ENCODE measurements at places on chromosomes 7 and 10.

- no peak for DNase-seq
Measured at GRCh38 chr10:60681103-60681502, 97.2 kb upstream of the CDK1 start.

- no peak for DNase-seq
Measured at GRCh38 chr10:51747216-51747615, 47.8 kb upstream of the CSTF2T start.

DNA sequence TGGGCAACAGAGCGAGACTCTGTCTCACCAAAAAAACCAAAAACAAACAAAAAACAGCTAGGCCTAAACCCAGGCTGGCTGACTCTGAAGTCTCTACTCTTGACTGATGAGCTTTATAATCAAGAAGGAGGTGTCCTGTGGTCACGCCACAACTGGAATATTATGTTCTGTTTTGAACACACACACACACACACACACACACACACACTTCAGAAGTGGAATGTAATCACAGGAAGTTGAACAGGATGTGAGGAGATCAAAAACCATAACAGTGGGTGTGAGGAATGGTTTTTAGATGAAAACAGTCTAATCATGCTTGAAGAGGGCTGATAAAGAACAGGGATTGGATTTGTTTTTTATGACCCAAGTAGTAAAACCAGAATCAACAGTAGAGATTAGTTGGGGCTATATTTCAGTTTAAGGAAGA lies 51.1 kb upstream of the IL6 start:
- no peak for DNase-seq

GRCh38 chr7:12436126-12436525 lies 32.5 kb upstream of the VWDE start:
- no peak for DNase-seq

- no peak for DNase-seq
Measured at GRCh38 chr7:130921391-130922180, 187.6 kb upstream of the KLF14 start.

DNA sequence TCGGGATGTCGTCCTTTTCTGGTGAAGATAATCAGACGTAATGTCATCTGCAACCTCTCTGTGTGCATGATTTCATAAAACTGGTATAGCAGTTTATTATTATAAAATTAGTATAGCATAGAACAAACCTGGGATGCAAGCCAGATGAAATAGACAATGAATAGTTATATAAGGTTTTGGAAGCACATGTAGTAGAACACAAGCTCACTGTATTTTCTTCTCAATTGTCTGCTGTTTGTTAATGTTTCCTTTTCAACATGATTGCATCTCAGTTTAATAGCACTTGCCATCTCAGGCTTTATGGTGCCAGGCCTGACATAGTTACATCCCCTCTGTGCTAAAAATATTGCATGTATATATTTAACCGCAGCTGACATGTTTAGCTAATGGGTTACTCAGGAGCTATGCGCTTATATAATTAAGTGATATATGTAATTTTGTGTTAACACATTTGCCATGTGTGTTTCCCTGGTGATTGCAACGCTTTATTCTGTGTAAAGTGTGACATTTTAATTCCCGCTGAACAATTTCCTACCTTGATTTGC lies 132.7 kb downstream of the ARID5B start:
- no peak for DNase-seq

- no peak for DNase-seq
Measured at GRCh38 chr10:114070710-114071109, 27.0 kb downstream of the ADRB1 start.

GRCh38 chr7:157907091-157907490 lies 570.3 kb downstream of the DNAJB6 start:
- no peak for DNase-seq

DNA sequence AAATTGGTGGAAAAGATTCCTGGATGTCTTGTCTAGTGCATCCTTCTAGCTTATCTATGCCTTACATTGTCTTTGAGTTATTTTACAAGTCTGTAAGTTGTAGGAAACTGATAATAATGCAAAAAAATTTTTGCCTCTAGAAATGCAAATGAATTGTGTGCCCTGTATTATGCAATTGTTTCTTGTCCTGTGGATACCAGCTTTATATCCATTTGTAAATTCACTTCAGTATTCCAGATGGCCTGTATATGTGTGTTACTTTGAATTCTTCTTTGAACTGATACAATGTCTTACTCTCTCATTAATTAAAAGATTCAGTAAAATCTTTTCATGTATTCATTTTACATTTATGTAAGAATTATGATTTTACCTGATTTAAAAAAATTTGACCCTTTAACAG lies 234.3 kb downstream of the LRMDA start:
- no peak for DNase-seq

DNA sequence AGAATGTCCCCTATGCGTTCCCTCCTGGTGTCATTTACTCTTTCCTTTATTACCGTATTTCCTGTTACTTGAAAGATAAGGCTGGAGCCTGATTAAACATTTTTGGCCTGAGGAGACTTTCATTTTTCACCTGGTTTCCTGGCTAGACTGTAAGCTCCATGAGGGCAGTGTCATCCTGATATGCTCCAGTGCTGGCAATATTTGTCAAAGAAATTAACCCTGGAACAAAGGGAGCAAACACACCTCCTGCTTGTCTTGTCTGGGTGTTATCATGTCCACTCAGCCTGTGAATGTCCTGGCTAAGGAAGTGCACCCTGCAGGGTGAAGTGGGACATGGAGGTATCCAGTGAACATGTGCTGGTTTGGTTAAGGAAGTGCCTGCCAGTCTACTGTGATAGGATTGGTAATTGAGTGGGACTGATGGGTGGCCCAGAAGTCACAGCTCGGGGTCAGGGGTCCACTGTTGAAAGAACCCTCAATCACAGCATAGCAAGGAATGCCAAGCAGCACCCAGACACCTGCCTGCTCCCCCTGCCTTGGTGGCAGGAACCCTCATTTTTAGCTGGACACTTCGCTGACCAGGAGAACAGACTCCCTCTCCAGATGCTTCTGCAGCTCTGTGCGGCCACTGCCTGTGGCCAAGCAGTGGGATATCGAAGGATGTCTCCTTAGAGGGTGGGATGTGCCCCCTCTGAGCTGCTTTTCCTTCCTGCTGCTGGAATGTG lies 20.9 kb upstream of the PPIA start:
- DNase-seq = no peak

DNA sequence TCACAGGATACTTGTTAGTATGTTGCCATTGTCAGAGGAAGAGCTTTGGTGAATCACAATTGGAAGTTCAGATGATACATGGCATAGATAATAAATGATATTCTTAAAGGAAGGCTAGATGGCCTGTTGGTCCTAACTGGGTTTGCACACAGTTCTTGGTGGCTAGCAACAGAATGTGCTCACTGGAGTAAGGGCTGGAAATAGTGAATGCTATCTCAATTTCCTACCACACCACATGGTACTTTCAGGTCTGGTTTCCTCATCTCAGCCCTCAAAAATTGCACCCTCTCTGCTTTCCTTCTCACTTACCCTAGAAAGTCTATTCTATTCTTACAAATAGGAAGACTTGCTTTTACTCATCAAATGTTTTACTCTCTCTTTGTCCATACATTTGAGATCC lies 622.5 kb downstream of the ANKRD7 start:
- DNase-seq = no peak

DNA sequence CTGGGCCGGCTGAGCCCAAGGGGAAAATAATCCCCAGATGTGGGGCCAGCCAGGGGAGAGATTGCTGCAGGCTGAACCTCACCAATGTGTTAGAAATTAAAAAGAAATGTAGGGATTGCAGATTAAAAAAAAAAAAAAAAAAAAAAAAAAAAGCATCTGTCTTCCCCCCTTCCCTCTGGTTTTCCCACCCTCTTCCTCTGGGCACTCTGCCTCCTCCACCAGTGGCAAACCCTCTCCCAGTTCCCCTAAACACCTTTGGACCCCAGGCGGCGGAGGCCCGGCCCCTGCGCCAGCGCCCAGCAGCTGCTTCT lies 7.1 kb downstream of the MNX1 start:
- DNase-seq = no peak

GRCh38 chr7:66409493-66409892 lies 204.4 kb downstream of the TPST1 start:
- DNase-seq = no peak

- DNase-seq = no peak
Measured at GRCh38 chr10:9469663-9470205, 1415.2 kb downstream of the GATA3 start.

GRCh38 chr10:122210481-122211265 lies 60.4 kb upstream of the BTBD16 start:
- no peak for DNase-seq

- DNase-seq = no peak
Measured at GRCh38 chr10:108556186-108556585, 1367.1 kb downstream of the XPNPEP1 start.

- DNase-seq = no peak
Measured at GRCh38 chr10:93034426-93034825, 26.2 kb upstream of the CYP26C1 start.

DNA sequence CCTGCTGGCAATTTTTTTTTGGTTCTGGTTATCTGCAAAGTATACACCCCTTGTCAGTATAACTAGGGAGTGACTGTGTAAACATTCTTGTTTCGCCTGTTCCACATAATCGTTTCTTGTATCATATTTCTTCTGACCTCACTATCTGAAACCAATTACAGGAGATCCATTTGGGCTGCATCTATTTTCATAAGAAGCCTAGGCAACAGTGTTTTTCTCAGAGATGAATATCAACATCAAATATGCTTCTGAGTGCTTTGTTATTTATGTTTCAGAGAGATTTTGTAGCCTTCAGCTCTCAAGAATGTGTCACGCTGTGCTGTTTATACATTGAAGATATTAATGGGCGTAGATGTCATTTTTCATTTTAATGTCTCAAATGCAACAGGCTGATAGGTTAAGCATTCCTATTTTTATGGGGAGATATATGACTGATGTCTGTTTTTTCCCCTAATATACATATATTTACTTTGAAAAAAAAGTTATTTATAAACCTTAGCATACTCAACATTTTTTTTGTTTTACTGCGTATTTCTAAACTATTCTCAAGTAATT lies 115.5 kb downstream of the FOXP2 start:
- DNase-seq = no peak

GRCh38 chr7:65809259-65809981 lies 63.5 kb upstream of the VKORC1L1 start:
- no peak for DNase-seq

GRCh38 chr10:48474765-48475365 lies 130.0 kb downstream of the ARHGAP22 start:
- no peak for DNase-seq

All from stimulated activated CD8-positive, alpha-beta memory T cell treated with anti-CD3 and anti-CD28 coated beads, Interleukin-7, amount 100 ng/mL, for 4 hours (primary cell).